Myocyte (in vitro differentiated cells): ENCODE measurements at places on chromosomes 11 and 22. TPM values are rescaled to one million over a fixed set of nuclear protein-coding genes. Genes with fewer than 3 reads are reported as not detected.

The SPI1 gene
- not detected in 2 replicates for total RNA-seq

The CCDC73 gene
- total RNA-seq = not detected in 2 replicates

The MRGPRX4 gene
- total RNA-seq = not detected in 2 replicates

The HTR3B gene
- not detected in 2 replicates for total RNA-seq

The UVRAG gene
- total RNA-seq = 9.2 and 14.1 TPM in 2 replicates

The DTX4 gene
- total RNA-seq = 7.9 and 8.2 TPM in 2 replicates

The CHST1 gene
- 0.05 and 0.21 TPM in 2 replicates for total RNA-seq

The MUC2 gene
- total RNA-seq = not detected in 2 replicates

The SLC16A8 gene
- total RNA-seq = 0.56 TPM in 1 of 2 replicates, not detected in the other

The MPZL3 gene
- not detected in 2 replicates for total RNA-seq

The MOGAT2 gene
- not detected in 2 replicates for total RNA-seq

The KMT2A gene
- total RNA-seq = 19.3 and 25.0 TPM in 2 replicates

The SNX19 gene
- total RNA-seq = 134 and 143 TPM in 2 replicates

The IL10RA gene
- not detected in 2 replicates for total RNA-seq

The EXPH5 gene
- 1.3 and 1.5 TPM in 2 replicates for total RNA-seq

The FGF19 gene
- not detected in 2 replicates for total RNA-seq

The POTEH gene
- total RNA-seq = not detected in 2 replicates

The JHY gene
- 0.32 and 0.68 TPM in 2 replicates for total RNA-seq

The BIRC3 gene
- 0.16 and 0.62 TPM in 2 replicates for total RNA-seq

The RIMBP3C gene
- total RNA-seq = 0.42 TPM in 1 of 2 replicates, not detected in the other

The TEX54 gene
- not detected in 2 replicates for total RNA-seq

The OSBP gene
- total RNA-seq = 23.1 and 28.1 TPM in 2 replicates

The RFPL3 gene
- not detected in 2 replicates for total RNA-seq
